Activated T-cell treated with anti-CD3 and anti-CD28 coated beads, Interleukin-2, amount 50 U/mL, for 72 hours (primary cell): ENCODE measurements at places on chromosomes 2 and 18. TPM values are rescaled to one million over a fixed set of nuclear protein-coding genes. Genes with fewer than 3 reads are reported as not detected.

Gene MGAT4A
- total RNA-seq, result 109 TPM

Gene FBLN7
- total RNA-seq, result 22.3 TPM

- DNase-seq, result no peak
Measured at GRCh38 chr2:85287721-85288120, 40.1 kb downstream of the TGOLN2 start.

DNA sequence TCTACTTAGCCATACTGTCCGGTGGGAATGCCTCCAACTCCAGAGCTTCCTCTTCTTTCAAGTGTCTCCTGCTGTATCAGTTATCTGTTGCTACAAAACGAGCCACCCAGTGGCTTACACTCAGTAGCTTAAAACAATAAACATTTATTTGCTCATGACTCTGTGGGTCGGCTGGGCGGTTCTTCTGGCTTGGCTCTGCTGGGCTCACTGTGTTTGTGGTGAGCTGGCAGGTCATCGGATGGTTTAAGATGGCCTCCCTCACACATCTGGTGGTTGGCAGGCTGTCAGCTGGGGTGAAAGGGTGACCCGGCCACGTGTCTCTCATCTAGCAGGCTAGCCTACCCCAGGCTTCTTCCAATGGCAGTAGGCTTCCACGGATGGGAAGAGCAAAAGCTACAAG lies 122.4 kb upstream of the SLC1A4 start:
- DNase-seq, result no peak

DNA sequence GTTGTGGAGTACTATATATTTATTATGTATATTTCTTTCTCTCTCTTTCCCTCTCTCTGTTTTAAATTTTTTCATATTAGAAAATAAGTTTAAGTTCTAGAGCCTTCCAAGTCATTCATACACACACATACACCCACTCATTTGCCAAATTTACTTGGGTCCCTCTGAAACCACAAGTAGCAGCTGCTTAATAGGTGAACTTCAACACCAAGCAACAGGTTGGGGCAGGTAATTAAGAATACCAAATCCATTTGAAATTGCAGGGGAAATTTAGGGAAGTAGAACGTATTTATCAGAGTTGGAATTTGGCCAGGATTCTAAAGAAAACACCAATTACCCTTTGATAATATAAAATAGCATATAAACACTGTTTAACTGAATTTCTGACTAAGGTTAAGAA lies 75.0 kb upstream of the RBBP8 start:
- DNase-seq, result no peak

Gene CCDC102B
- total RNA-seq, result 3.3 TPM

- DNase-seq, result no peak
Measured at GRCh38 chr2:234163510-234164045, 113.1 kb downstream of the SPP2 start.

Gene OXER1
- total RNA-seq, result 1.9 TPM

Gene LBX2
- total RNA-seq, result 1.2 TPM

GRCh38 chr2:88658326-88658725 lies 31.1 kb upstream of the EIF2AK3 start:
- no peak for DNase-seq

DNA sequence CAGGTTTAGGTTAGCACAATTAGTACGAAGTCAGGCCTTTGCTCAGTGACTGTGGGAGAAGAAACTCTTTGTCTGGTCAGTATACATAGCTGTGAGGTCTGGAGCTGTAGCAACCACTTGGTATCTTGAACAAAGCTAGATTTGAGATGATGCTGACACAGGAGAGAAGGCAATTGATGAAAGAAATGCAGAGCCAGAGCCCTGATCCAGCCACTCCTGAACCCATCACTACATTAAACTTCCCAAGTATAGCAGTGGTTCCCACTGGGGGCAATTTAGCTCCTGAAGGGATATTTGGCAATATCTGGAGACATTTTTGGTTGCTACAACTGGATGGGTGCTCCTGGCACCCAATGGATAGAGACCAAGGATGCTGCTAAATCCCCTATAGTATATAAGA lies 143.9 kb upstream of the SPRED2 start:
- no peak for DNase-seq

Gene CRYGD
- not detected for total RNA-seq

- DNase-seq, result no peak
Measured at GRCh38 chr2:32836933-32837332, 109.8 kb upstream of the LTBP1 start.

Gene EVA1A
- total RNA-seq, result 0.56 TPM

DNA sequence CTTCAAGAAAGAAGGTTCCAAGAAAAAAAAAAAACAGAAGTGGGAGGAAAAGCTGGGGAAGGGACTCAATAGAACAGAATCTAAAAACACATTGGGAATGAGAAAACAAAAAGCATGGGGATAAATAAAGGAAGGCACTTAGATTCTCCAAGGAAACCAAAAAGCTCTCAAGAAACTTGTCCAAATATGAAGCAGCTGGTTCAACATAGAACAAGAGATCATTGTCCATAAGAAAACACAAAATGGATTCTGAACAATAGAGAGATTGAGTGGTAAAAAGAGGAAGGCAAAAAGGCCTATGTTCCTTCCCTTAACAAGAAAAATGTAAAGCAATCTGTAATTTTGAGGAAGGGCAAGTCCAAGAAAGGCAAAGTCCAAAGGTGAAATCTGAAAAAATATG lies 32.9 kb upstream of the ALK start:
- DNase-seq, result no peak

- no peak for DNase-seq
Measured at GRCh38 chr2:235534678-235535422, 41.0 kb downstream of the AGAP1 start.

DNA sequence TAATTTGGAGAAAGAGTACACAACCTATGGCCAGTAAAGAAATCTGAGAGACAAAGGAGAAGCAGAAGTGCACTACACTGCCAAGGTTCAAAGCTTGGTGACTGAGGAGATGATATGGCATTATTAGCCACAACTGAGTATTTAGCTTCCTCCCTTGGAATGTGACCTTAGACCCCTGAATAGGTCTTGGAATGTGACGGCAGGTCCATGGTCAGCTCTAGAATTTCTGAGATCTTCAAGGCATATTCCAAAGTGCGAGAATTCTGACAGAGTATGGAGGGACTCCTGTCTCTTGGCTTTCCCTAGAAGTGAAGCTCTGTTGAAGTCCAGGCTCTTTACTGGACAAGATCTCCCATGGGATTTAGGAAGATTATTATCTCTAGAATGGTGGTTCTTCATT lies 130.0 kb upstream of the FN1 start:
- no peak for DNase-seq

DNA sequence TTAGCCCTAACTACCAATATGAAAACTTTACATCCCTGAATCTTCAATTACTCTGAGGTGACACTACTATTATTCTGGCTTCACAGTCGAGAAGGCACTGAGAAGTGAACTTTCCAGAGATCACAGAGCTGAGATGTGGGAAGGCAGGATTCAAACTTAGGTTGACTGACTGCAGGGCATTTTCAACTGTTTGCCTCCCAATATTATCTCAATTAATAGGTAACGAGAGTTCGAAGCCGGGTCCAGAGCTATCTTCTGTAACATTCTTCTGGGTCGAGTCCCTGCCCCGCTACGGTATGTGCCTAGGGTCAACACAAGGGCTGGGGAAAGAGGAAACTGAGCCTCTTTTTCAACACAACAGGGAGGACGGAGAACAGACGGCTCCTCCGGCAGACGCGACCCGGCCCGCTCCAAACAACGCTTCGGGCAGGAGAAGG lies 740 bp downstream of the CHMP3 start:
- DNase-seq, result no peak

GRCh38 chr2:213087040-213087439 lies 64.4 kb downstream of the IKZF2 start:
- DNase-seq, result no peak

DNA sequence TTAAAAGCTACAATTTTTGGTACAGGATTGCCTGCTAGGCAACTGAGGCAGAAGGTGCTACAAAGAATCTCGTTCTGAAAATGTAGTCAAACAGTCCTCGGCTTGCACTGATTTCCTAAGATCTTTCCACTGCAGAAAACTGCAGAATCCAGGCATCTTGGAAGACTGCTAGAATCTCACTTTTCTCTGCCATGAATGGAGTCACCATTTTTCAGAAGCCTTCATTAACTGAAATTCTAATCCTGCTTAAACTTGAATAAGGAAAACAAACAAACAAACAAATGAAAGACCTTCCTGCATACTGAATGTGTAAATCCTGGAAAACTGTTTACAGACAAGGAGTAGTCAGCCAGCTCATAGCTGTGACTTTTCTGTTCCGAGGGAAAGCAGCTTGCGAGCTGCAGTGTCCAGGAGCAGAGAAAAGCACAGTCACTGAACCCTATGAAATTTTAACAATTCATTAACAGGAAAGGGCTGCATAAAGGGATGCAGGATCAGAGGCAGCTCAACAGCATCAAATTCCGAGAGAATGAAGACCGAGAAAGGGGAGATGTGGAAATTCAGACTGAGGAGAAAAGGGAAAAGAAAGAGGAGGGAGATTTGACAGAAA lies 210.5 kb upstream of the PIK3C3 start:
- DNase-seq, result no peak

DNA sequence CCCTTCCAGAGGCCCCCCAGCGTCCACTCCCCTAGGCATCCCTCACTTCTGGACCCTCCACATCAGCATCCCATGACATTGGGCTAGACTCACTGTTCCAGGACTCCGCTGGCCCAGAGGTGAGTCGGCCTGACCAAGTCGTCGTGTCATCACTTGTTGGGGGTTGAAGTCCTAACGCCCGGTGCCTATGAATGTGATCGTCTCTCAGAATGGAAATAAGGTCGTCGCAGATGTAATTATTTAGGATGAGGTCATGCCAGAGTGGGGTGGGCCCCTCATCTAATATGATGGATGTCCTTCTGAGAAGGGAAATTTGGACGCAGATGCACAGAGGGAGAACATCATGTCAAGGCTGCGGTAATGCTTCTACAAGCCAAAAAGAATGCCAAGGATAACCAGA lies 142.7 kb downstream of the AGAP1 start:
- DNase-seq, result no peak

GRCh38 chr2:172261292-172261691 lies 158.6 kb upstream of the DLX2 start:
- no peak for DNase-seq

- DNase-seq, result no peak
Measured at GRCh38 chr2:96587843-96588242, 50.3 kb downstream of the KANSL3 start.

GRCh38 chr2:222304737-222305515 lies 6.1 kb upstream of the PAX3 start:
- no peak for DNase-seq

DNA sequence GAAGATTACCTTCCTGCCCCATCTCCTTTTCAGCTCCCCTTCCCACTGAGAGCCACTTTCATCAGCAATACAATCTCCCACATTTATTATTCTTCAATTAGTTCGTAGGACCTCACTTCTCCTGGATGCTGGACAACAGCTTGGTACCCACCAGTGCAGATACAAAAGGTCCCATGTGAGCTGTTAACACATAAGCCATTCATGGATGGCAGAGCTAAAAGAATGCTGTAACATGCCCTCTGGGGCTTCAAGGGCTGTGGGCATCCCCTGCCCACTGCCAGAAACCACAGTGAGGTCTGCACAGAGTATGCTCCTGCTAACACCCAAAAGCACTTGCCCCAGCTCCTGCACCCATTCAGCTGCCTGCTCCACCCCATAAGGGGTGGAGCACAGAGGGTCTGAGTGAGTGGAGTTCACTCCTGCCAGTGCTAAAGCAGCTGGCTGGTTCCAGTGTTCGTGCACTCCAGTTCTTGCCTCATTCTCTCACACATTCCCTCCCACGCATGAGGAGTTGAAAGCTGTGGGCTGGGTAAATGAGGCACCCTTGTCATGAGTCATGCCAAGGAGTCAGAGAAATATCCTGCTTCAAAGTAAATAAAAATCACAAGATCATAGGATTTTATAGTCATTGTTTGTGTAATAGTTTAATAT lies 305.9 kb upstream of the TMEFF2 start:
- peak; percentile 23 for DNase-seq

GRCh38 chr2:42886921-42887320 lies 94.5 kb upstream of the HAAO start:
- no peak for DNase-seq

GRCh38 chr18:65352186-65352585 lies 398.6 kb upstream of the CDH7 start:
- DNase-seq, result no peak

- no peak for DNase-seq
Measured at GRCh38 chr18:57389271-57389670, 36.9 kb downstream of the ST8SIA3 start.

Gene ESPNL
- 0.19 TPM for total RNA-seq

DNA sequence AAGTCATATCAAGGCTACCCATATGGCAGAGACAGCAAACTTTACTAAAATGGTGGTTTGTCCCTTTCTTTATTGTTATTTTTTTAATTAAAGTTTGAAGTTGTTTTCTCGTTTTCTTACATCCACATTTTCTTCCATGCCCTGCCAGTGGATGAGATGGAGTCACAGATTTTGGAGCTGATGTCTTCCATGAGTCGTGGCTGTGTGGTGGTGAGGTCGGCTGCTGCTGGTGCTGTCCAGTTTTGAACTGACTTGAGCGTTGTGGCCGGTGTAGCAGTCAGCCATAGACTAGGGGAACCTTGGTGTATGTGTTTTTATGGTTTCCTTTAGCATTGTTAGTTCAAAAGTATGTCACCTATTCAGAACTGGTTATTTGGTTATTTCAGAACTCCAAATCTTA lies 182.8 kb downstream of the SH3RF3 start:
- no peak for DNase-seq

Gene STEAP3
- not detected for total RNA-seq

Gene RGPD3
- 0.25 TPM for total RNA-seq

GRCh38 chr2:162013514-162014475 lies 60.2 kb downstream of the DPP4 start:
- DNase-seq, result no peak

GRCh38 chr18:21327101-21327500 lies 85.1 kb downstream of the GREB1L start:
- DNase-seq, result no peak

DNA sequence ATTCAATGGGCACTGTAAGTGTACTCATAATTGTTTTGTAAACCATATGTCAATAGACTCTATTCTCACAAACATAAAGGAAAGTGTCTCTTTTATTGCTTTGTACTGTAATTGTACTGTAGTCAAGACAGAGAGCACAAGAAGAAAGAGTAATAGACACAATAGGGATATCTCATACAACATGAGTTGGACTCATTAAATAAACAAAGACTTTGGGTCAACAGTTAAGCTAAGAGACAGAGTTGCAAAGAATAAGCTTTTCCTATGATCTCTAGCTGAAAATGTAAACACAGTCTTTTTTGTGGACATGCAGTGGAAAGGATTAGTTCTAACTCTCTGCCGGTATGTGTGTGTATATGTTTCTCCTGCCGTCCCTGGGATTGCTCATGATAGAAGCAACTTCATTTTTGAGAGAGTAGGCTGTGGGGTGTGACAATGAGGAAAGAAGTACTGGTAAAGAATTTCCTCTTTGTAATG lies 13.9 kb upstream of the KYNU start:
- no peak for DNase-seq

Gene CTLA4
- 254 TPM for total RNA-seq

DNA sequence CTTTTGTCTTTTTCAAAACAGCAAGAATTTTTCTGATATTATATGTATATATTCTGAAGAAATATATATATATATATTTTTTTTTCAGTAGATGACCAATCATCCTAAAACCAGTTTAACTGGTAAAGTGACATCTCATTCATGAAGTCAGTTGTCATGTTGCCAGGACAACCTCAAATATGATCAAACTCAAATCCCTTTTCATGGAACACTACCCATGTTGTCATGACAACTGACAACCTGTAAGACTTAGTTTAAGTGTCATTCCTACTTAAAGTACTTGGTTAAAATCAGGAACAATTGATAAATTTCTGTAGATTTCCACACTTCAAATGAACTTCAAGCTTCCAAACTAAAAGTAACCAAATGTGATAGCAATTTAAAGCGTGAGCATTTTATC lies 101.8 kb upstream of the ERBB4 start:
- no peak for DNase-seq

Gene CDH2
- 0.07 TPM for total RNA-seq
